ENCODE measurements at places on chromosomes 4 and X. TPM values are rescaled to one million over a fixed set of nuclear protein-coding genes. Genes with fewer than 3 reads are reported as not detected.

GRCh38 chr4:79574741-79575451 is 166.9 kb upstream of the GK2 start:
- H3K4me3 ChIP-seq: no peak overlapping the region
- H3K36me3 ChIP-seq: no peaks in the 10 kb centered on the region
- no peaks in the 10 kb centered on the region for H3K4me1 ChIP-seq
- H3K27me3 ChIP-seq: no peaks in the 10 kb centered on the region
- DNase-seq: no peak

Gene CLDN2
- 0.03 TPM for polyA plus RNA-seq

Gene ADH7
- polyA plus RNA-seq: not detected

- no peaks in the 10 kb centered on the region for H3K36me3 ChIP-seq
- no peaks in the 10 kb centered on the region for H3K4me1 ChIP-seq
- H3K4me3 ChIP-seq: no peak overlapping the region
- 0 out of 2 replicates have a peak, but pooled peaks cover 1% of the 10 kb centered on the region for H3K27me3 ChIP-seq
Measured at GRCh38 chrX:65948103-65948502, 91.8 kb downstream of the VSIG4 start.

DNA sequence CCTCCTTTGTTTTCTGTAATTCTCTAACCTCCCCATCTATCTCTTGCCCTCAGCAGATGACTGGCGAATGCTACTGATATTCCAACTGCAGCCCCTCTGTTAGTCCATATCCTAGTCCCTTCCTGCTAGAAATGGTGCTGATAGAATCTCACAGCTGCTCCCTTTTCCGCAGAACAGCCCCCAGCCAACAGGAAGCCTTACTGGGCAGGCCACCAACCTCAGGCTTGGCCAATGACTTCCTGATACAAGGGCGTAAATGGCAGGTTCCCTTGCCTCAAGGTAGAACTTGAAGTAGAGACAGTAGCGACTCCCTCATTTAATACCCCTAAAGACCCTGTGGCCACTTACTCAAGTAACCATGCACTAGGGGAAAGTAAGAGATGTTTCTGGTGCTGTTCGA is 26.7 kb upstream of the SLC2A9 start:
- H3K27ac ChIP-seq: no peak overlapping the region
- H3K4me1 ChIP-seq: no peaks in the 10 kb centered on the region
- no peak overlapping the region for H3K4me3 ChIP-seq

DNA sequence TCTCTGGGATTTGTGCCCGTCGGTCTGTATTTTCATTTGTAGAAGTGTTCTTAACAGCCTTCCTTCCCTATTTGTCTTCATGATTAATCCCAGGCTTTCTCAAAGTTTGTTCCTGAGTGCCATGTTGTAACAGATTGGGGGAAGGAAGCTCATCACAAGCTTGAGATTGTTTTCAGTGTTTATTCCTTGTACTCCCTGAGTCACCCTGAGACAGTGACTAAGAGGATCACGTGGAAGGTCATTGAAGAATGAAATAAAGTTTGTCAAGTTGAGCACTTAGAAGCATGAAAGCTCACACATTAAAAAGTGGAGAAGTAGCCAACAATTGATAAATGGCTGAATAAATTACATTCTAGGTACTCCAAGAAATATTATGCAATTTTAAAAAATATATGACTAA is 153.5 kb upstream of the FAM241A start:
- no peak overlapping the region for H3K27ac ChIP-seq
- DNase-seq: peak; percentile 53
- H3K4me3 ChIP-seq: no peak overlapping the region

- H3K27me3 ChIP-seq: no peaks in the 10 kb centered on the region
- H3K36me3 ChIP-seq: no peaks in the 10 kb centered on the region
- no peaks in the 10 kb centered on the region for H3K4me1 ChIP-seq
- H3K27ac ChIP-seq: no peak overlapping the region
- no peak for DNase-seq
- H3K4me3 ChIP-seq: no peak overlapping the region
Measured at GRCh38 chr4:90542216-90542615, 415.0 kb downstream of the CCSER1 start.

GRCh38 chr4:1872870-1873269 is 1.7 kb downstream of the NSD2 start:
- H3K36me3 ChIP-seq: no peaks in the 10 kb centered on the region
- no peaks in the 10 kb centered on the region for H3K27me3 ChIP-seq
- H3K4me1 ChIP-seq: peaks cover 19% of the 10 kb centered on the region
- peak; percentile 88 for DNase-seq
- peak overlapping the region; percentile 96 for H3K4me3 ChIP-seq

- H3K27ac ChIP-seq: peak overlapping the region; percentile 86
- peak overlapping the region; percentile 42 for H3K4me3 ChIP-seq
- peak; percentile 64 for DNase-seq
- H3K4me1 ChIP-seq: no peaks in the 10 kb centered on the region
- no peaks in the 10 kb centered on the region for H3K36me3 ChIP-seq
Measured at GRCh38 chrX:30654989-30655607, 1.9 kb downstream of the GK start.

DNA sequence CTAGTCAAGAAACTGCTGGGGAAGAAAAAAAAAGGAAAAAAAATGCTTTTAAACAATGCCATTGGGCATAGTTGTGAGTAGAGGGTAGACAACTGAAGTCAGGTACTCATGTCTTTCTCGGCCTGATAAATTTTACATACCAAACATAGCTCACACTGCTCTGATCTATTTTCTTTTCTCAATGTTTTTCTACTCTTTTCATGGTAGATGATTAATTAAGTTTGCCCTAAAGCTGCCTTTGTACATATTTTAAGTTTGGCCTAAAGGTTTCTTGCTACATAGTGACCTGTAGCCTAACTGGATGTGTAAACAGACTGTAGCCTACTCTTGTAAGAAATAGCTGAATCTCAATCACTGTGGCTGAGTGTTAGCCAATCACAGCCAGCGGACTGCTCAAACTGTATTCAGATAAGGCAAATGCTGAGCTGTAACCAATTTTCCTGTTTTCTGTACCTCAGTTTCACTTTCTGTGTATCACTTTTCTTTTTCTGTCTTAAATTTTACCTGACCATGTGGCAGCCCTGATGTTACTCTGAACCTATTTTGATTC is 121.0 kb downstream of the PCDH10 start:
- no peak overlapping the region for H3K27ac ChIP-seq
- H3K36me3 ChIP-seq: no peaks in the 10 kb centered on the region
- H3K4me1 ChIP-seq: no peaks in the 10 kb centered on the region
- no peaks in the 10 kb centered on the region for H3K27me3 ChIP-seq

GRCh38 chr4:172125443-172125842 is 312.2 kb downstream of the GALNTL6 start:
- H3K4me1 ChIP-seq: no peaks in the 10 kb centered on the region
- no peak for DNase-seq
- H3K4me3 ChIP-seq: no peak overlapping the region
- no peak overlapping the region for H3K27ac ChIP-seq
- H3K27me3 ChIP-seq: no peaks in the 10 kb centered on the region

- H3K4me3 ChIP-seq: no peak overlapping the region
- H3K36me3 ChIP-seq: no peaks in the 10 kb centered on the region
- H3K4me1 ChIP-seq: no peaks in the 10 kb centered on the region
- DNase-seq: no peak
- no peak overlapping the region for H3K27ac ChIP-seq
Measured at GRCh38 chr4:166977596-166977995, 256.7 kb downstream of the SPOCK3 start.

Gene LRCH2
- polyA plus RNA-seq: 1.8 TPM

Gene ZDHHC15
- polyA plus RNA-seq: not detected

GRCh38 chrX:71660562-71661416 is 6.6 kb upstream of the LOC101059915 start:
- no peak overlapping the region for H3K4me3 ChIP-seq
- peaks cover 4% of the 10 kb centered on the region for H3K27me3 ChIP-seq
- no peaks in the 10 kb centered on the region for H3K36me3 ChIP-seq
- H3K27ac ChIP-seq: no peak overlapping the region

DNA sequence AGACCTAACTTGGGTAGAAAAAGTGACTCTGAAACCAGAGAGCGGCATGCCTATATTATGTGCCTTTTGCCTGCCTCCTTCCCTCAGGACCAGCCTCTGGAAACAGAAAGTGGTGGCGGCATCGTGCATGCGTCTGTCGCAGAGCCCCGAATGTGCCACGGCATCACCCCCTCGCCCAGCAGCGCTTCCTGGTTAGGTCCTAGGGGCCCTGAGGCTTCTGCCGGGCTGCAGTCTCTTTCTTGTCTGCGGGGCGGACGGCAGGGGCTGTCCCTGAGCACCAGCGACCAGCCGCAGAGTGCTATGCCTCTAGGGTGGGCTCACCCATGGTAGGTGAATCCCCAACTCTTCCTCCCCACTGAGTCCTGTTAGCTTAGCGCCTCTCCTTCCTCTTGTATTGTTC is 68.7 kb downstream of the VSIG4 start:
- H3K4me1 ChIP-seq: no peaks in the 10 kb centered on the region
- no peak for DNase-seq
- peaks cover 8% of the 10 kb centered on the region for H3K27me3 ChIP-seq
- no peak overlapping the region for H3K4me3 ChIP-seq
- H3K27ac ChIP-seq: no peak overlapping the region

GRCh38 chr4:73742490-73743160 is 2.3 kb downstream of the CXCL8 start:
- H3K27ac ChIP-seq: no peak overlapping the region
- no peak for DNase-seq
- H3K4me1 ChIP-seq: no peaks in the 10 kb centered on the region

- peaks cover 2% of the 10 kb centered on the region for H3K4me1 ChIP-seq
- H3K27me3 ChIP-seq: no peaks in the 10 kb centered on the region
- no peak overlapping the region for H3K27ac ChIP-seq
- H3K4me3 ChIP-seq: no peak overlapping the region
- H3K36me3 ChIP-seq: no peaks in the 10 kb centered on the region
- no peak for DNase-seq
Measured at GRCh38 chrX:19708683-19709082, 178.7 kb downstream of the SH3KBP1 start.

DNA sequence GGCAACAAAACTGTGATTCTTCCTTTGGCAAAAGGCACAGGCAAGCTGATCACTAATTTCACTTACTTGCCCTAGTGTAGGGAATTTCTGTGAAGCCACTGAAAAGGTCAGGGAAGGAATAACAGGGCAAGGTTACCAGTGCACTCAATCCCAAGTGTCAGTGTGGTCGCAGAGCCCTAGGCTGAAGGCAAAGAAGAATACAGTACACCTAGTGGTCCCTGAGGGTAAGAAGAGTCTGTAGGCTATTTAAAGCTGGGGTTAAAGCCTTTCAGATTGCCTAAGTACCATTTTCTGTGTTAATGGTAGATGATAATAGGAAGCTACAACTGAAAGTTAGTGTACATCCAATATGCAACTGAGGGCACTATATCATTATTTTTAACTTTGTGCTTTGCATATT is 173.6 kb upstream of the NRK start:
- H3K27me3 ChIP-seq: no peaks in the 10 kb centered on the region
- no peak overlapping the region for H3K4me3 ChIP-seq
- H3K4me1 ChIP-seq: no peaks in the 10 kb centered on the region
- H3K27ac ChIP-seq: no peak overlapping the region
- no peaks in the 10 kb centered on the region for H3K36me3 ChIP-seq

Gene SPANXC
- not detected for polyA plus RNA-seq

- DNase-seq: no peak
- H3K4me3 ChIP-seq: no peak overlapping the region
- H3K27ac ChIP-seq: no peak overlapping the region
- H3K4me1 ChIP-seq: peaks cover 4% of the 10 kb centered on the region
- peaks cover 28% of the 10 kb centered on the region for H3K36me3 ChIP-seq
- H3K27me3 ChIP-seq: no peaks in the 10 kb centered on the region
Measured at GRCh38 chr4:77159806-77160205, 2.8 kb downstream of the CCNG2 start.

Gene TLR2
- not detected for polyA plus RNA-seq

Gene CPZ
- 8.2 TPM for polyA plus RNA-seq

- H3K36me3 ChIP-seq: no peaks in the 10 kb centered on the region
- DNase-seq: no peak
- H3K4me1 ChIP-seq: peaks cover 12% of the 10 kb centered on the region
- peak overlapping the region; percentile 88 for H3K27ac ChIP-seq
- no peak overlapping the region for H3K4me3 ChIP-seq
Measured at GRCh38 chrX:46587753-46588171, 14.2 kb downstream of the CHST7 start.

GRCh38 chrX:25108481-25108880 is 92.7 kb upstream of the ARX start:
- no peaks in the 10 kb centered on the region for H3K36me3 ChIP-seq
- no peaks in the 10 kb centered on the region for H3K27me3 ChIP-seq
- no peaks in the 10 kb centered on the region for H3K4me1 ChIP-seq
- no peak overlapping the region for H3K27ac ChIP-seq
- DNase-seq: no peak

DNA sequence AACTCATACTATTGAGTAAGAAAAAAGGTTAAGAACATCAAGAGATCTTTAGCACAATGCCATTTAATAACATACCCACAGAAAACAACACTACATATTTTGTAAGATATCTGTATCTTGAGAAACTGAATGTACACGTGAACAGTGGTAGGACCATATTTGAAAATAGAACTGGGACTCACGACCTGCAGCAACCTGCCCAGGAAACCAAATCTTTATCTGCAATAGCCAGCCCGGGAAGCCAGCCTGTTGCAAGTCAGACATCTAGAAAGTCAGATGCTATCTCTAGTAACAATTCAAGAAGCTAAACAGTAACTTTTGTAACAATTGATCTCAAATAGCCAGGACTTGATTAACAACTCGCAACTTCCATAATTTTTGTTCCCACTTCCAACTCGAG is 52.6 kb upstream of the SOD3 start:
- no peak overlapping the region for H3K27ac ChIP-seq
- H3K27me3 ChIP-seq: no peaks in the 10 kb centered on the region
- no peak for DNase-seq

- no peaks in the 10 kb centered on the region for H3K27me3 ChIP-seq
- no peak for DNase-seq
- 0 out of 2 replicates have a peak, but pooled peaks cover 1% of the 10 kb centered on the region for H3K4me1 ChIP-seq
- H3K27ac ChIP-seq: no peak overlapping the region
Measured at GRCh38 chrX:11363069-11363594, 69.9 kb downstream of the AMELX start.

DNA sequence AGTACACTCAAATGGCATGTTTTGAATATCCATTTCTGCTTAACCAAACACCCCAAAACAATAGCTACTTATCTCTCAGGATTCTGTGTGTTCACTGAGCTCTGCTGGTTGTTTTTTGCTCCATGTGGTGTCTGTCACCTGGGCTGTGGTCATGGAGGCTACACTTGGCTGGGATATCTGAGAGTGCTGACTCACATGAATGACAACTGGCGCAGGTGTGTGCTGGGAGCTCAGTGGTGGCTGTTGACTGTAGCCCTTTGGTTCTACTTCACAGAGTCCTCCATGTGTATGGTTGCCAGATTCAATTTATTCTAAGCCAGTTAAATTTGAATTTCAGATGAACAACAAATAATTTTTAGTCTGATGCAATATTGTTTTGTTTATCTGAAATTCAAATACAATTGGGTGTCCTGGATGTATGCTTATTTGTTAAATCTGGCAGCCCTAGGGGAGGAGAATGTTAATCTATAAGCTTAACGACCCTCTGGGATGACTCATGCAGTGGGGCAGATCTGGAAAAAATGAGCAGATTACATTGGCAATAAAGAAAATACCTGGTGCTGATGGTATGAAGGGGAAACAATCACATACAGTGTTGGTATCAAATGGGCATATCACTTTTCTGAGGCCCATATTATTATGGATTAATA is 28.2 kb upstream of the TCEAL4 start:
- no peaks in the 10 kb centered on the region for H3K27me3 ChIP-seq
- no peaks in the 10 kb centered on the region for H3K4me1 ChIP-seq
- no peak overlapping the region for H3K27ac ChIP-seq
- DNase-seq: no peak

Data from IMR-90 (cell line).